ENCODE measurements at places on chromosomes 13 and 19.
A peak's percentile ranks its signal among the peaks of the same experiment; 100 is the strongest.

- no peak for DNase-seq
Observed at GRCh38 chr19:1810439-1811160, 1.5 kb downstream of the ATP8B3 start.

DNA sequence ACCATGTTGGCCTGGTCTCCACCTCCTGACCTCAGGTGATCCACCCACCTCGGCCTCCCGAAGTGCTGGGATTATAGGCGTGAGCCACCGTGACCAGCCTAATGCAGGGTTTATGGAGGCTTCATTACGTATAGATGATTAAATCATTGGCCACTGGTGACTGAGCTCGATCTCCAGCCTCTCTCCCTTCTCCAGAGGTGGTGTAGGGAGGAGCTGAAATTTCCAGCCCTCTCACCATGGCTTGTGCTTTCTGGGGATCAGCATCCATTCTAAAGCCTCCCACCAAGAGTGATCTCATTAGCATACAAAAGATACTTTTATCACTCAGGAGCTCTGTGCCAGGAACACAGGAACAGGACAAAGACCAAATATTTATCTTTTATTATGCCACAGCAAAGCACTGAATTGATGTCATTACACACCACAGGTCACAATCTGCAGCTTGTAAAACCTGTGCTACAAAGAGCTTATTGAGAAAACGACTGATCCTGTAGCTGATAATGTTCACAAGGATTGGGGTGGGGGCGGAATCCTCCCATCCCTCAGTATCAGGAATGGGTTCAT, 32.4 kb downstream of the RHPN2 start:
- no peak for DNase-seq

DNA sequence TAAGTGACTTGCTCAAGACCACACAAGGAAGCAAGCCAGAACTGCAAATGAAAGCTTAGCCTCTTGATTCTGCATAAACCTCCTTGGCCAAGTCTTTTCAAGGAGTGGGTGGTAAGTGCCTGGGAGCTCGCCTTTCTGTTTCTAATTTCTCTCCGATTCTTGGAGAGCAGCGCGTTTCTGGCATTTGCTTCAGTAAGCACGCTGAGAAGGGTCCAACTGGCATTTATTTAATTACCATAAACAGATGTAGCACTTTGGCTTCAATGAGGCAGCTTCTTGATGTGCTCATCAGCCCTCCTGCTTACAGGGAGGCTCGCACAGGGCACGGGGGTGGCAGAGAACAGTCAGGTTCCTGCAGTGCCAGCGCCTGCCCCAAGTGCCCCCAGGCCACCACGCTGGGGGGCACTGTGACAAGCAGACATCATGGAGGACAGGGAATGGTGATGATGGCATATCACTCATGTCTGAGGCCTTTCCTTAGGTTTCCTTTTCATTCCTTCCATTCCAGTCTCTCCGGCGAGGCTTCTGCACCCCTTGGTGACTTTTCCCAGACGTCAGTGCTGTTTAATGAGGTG, 13.3 kb downstream of the SIAH3 start:
- no peak for DNase-seq

- no peak for DNase-seq
Observed at GRCh38 chr13:73910733-73911132, 223.5 kb downstream of the KLF12 start.

GRCh38 chr19:48907671-48908070, 7.6 kb downstream of the NUCB1 start:
- no peak for DNase-seq

DNA sequence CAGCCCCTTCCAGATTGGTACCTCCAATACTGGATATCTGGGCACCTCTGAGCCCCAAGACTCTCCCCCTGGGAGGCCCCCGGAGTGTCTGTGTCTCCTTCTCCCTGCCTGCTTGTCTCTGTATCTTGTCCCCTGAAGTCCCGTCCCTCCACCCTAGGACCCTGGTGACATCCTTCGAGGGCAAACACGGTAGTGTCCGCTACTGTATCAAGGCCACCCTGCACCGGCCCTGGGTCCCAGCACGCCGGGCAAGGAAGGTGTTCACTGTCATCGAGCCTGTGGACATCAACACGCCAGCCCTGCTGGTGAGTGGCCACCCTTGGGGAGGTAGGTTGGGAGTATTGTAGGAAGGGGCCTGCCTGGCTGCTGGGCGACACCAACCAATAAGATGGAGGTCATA, 844 bp downstream of the ARRDC2 start:
- DNase-seq: peak; percentile 17

GRCh38 chr13:108407495-108407894, 138.0 kb downstream of the TNFSF13B start:
- DNase-seq: no peak

DNA sequence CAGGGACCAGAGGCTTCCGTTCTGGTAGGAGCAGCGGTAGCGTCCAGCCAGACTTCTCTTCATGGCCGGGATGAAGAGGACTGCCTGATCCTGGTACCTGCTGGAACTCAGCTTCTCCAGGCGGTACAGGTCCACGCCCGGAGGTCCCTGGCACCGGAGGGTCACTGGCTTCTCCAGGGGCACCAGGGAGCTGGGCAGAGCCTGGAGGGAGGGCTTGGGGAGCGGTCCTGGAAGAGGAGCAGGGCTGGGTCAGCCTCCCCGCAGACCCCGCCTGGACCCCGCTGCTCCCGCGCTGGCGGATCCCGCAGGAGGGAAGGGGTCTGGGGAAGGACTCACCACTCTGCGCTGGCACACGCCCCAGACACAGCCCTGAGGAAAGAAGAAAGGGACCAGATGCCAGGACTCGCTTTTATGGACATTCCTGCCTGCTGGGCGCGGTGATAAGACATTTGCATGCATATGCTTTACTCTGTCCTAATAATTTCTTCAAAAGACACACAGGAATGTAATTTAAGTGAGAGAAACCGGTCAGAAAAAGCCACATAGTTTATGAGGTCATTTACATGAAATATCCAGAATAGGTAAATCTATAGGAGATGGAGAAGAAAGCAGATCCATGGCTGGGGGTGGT, 5.8 kb downstream of the GP6 start:
- DNase-seq: no peak

DNA sequence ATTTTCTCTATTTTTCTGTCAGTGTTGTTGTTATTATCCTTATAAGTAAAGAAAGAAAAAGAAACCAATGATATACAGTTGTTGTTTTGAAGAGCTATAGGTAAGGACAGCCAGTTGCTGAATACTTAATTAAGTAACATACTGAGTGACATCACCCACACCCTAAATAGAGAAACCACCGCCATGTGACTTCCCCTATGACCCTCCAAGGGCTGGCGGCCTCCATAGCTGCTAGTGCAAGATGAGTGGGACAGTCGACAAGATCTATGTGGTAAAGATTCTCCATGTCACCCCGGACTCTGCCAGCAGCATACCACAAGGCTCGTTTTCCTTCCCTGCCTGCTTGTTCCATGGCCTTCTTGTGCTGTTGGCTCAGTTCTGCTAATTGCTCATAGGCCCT, 221.1 kb downstream of the DNAJC15 start:
- no peak for DNase-seq

DNA sequence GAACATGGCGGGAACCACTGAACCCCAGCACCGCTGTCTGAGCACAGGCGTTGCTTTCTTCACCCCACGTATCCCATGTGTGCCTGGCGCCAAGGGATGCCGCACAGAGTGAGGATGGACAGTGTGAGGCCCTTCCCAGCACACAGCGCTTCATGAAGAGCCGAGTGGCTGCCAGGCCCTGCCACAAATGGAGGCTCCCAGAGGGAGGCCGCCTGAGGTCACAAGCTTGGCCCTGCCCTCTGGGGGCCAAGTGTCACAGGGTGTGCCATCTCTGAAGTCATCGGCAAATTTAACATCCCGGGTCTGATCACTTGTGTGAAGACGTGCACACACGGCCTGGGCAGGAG, 24.4 kb downstream of the MPND start:
- no peak for DNase-seq

DNA sequence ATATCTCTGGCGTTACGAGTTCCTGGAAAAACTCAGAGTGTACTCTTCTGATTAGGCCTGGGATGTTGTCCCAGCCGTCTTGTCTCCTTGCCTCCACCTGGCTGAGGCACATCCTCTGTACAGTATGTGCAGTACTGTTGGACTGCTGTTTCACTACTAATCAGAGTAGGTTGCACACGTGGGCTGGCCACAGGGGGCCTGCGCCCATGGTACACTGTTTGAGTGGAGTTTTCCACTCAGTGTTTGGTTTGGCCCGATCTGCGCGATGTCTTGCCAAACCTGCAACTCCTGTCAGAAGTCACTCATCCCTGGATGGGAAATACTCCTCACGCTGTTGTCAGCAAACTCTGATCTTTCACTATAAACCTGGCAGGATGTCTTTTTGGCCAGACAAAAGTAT, 189.6 kb upstream of the CSNK1A1L start:
- no peak for DNase-seq

DNA sequence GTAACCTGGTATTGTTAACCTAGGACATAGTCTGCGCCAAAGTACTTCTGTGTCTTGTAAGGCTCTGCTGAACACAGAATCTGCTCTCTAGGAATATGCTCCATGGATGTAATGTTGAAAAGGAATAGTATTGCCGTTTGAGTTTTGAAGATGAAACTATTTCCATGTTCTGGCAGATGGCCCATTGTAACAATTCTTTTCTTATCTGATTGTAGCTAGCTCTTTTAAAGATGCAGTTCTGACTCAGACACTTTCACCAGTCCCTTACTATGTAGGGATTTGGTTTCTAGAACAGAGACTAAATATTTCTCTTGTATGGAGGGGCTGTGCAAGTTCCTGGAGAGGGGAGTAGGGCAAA, 185.6 kb downstream of the MTUS2 start:
- DNase-seq: no peak

DNA sequence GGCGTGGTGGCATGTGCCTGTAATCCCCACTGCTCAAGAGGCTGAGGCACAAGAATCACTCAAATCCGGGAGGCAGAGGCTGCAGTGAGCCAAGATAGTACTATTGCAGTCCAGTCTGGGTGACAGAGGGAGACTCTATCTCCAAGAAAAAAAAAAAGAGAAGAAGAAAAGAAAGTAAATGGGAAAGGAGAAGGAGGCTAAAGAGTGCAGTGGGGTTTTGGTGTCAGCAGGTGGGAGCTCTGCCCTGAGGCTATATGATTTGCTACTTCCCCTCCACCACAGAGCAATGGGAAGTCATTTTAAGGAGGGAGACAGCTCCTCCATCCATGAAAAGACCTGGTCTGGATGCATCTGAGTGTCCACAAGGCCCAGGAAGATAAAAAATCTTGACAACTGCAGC, 23.1 kb downstream of the UNC13A start:
- DNase-seq: no peak

- DNase-seq: peak; percentile 68
Observed at GRCh38 chr19:49019242-49019932, 2.5 kb upstream of the LHB start.

DNA sequence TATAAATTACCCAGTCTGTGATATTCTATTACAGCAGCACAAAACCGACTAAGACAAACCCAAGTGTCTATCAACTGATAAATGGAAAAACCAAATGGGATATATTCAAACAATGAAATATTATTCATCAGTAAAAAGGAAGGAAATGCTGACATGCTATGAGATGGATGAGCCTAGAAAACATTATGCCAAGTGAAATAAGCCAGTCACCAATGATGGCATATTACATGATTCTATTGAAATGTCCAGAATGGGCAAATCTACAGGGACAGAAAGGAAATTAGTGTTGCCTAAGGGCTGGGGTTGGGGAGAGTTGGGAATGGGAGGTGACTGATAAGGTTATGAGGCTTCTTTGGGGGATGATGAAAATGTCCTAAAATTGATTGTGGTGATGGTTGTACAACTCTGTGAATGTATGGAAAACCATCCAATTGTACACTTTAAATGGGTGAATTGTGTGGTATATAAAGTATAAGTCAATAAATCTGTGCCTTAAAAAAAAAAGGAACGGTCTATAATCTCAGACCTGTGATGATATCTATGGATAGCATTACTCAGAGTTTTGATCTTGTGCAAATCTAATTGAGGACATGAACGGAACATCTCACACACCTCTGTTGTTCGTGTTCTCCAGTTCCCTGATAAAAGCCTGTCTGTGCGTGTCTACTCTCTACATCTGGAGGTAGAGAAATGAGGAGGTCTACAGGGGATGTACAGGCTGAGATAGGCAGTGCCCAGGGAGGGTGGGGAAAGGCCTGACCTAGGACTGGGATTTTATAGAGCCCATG, 49.0 kb downstream of the TNFRSF19 start:
- no peak for DNase-seq

- DNase-seq: no peak
Observed at GRCh38 chr19:850221-850978, 1.7 kb upstream of the ELANE start.

GRCh38 chr13:22736084-22736767, 444.6 kb upstream of the SGCG start:
- DNase-seq: no peak

GRCh38 chr19:37933937-37934358, 26.9 kb downstream of the SIPA1L3 start:
- DNase-seq: no peak

GRCh38 chr19:34269489-34269888, 15.1 kb downstream of the GARRE1 start:
- no peak for DNase-seq

DNA sequence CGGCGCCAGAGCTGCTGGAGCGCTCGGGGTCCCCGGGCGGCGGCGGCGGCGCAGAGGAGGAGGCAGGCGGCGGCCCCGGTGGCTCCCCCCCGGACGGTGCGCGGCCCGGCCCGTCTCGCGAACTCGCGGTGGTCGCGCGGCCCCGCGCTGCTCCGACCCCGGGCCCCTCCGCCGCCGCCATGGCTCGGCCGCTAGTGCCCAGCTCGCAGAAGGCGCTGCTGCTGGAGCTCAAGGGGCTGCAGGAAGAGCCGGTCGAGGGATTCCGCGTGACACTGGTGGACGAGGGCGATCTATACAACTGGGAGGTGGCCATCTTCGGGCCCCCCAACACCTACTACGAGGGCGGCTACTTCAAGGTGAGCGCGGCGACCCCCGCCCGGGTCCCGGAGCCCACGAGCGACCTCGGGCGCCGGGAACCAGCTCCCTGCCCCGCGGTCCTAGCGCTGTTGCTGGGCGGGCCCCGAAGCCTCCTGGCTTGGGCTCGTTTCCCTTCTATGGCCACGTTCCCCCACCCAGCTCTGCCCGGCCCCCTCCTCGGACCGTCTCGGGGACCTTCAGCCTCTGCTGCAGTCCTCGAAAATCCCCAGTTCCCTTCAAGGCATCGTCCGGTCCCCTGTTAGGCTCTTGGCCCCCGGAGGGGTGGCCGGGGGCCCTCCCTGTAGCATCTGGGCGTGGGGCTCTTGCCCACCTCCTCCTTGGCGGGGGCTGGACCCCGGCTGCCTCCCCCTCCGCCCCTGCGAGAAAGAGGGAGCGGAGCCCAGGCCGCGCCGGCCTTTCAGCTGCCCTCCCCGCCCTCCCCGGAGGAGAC, at the start of gene CDC34:
Gene CDC34 (plus strand): TSS at position 8 of the 808 bp plus-strand sequence. CDS start 172 bp downstream, at position 180.
- no peak for DNase-seq

- DNase-seq: no peak
Observed at GRCh38 chr13:25371875-25372283, at the start of gene ATP8A2. Gene ATP8A2, plus strand, starts transcription at chr13:25371974. Its CDS starts 239 bp downstream, at chr13:25372213.

- DNase-seq: peak; percentile 63
Observed at GRCh38 chr19:6362351-6362801, 1.0 kb downstream of the CLPP start.

DNA sequence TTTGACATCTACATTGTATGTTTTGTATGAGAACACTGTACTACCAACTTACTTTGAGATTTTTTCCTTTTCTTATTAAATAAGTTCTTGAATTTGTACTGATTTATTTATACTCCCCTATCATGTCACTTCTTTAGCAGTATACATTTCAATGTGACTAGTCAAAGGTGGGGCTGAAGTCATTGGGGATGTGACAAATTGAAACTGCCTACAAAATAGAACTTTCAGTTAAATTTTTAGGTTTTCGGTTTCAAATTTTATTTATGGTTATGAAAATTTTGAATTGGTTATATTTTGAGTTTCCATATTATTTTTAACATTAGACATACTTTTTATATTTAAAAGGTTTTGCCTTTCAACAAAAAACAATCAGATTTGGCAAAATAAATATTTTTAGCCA, 221.6 kb downstream of the NBEA start:
- no peak for DNase-seq

Data from activated naive CD4-positive, alpha-beta T cell treated with anti-CD3 and anti-CD28 coated beads for 36 hours (primary cell).